ENCODE measurements at places on chromosomes 1 and 21.

GRCh38 chr1:64975740-64976139 is 9.4 kb upstream of the JAK1 start:
- DNase-seq = no peak

DNA sequence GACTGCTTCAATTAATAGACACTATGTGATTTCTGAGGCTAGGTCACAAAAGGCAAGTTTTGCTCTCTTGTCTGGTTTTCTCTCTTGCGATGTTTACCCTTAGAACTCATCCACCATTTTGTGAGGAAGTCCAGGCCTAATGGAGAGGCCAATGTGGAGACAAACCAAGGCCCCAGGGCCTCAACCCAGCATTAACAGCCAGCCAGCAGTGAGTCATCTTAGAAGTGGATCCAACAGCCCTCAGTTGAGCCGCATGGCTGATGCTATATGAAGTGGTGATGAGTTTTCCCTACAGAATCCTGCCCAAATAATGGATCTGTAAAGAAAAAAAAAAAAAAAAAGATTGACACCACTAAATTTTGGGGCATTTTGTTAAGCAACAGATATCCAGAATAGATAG is 95.1 kb downstream of the DNTTIP2 start:
- no peak for DNase-seq

DNA sequence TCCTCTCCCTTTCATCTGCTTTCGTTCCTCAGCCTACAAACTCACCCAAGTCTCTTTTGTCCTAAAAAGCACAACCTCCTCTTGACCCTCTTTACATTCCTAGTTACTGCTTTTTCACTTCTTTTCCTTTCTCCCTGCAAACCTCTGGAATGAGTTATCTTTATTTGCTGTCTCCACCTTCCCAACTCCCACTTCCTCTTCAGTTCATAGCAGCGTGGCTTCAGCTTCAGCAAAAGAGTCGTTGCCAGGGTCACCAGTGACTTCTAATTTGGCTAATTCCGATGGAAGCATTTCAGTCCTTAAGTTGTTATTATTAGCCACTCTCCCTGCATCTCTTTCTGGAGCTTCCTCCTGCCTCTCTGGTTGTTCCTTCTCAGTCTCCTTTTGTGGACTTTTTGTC is 6.2 kb upstream of the TMEM54 start:
- no peak for DNase-seq

DNA sequence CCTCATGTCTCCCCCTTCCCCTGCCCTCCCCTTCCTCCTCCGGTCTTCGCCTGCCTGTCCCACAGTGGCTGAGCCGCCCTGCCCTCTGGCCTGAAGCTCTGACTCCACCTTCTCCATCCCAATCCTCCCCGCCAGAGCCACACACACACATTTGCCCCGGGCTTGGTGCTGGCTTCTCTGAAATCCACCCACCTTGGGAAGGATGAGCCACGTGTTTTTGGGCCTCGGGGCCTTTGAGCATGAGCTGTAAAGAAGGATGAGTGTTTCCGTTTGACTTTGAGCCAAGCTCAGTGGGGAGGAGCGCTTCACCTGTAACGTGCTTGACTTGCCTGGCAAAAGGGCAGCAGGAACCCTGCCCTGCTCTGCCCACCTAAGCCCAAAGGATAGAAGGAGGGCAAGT is 295.1 kb downstream of the SIPA1L2 start:
- DNase-seq = no peak

- no peak for DNase-seq
Observed at GRCh38 chr1:181044449-181044966, 10.7 kb downstream of the MR1 start.

DNA sequence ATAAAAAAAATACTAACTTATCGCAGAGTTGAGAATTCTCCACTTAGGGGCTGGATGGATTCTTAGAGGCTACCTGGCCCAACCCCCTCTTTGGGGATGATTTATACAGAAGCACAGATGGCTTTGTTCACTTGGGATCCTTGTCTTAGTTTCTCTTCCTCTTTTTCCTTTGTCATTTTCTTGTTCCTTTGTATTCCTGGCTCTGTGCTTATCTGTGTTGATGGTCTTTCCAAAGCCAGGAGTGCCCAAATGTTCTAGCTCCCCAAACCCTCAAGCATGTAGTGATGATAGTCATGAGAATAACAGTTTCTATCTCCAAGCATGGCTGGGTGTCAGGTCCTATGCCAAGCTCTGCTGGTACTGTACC is 27.4 kb downstream of the EPHB2 start:
- no peak for DNase-seq

DNA sequence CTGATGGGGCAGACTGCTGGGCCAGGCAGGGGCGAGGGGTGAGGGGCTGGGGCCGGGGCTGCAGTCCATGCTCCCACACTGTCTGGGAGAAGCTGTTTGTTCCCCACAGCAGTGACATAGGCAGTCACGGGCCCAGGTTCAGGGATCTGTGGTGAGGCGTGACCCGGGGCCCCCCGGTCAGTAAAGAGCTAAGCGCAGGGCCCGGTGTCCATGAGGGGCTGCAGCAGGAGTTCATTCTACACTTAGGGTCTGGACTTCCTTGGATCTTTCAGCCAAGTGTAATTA is 4.4 kb downstream of the PEX10 start:
- DNase-seq = no peak

All from B cell (primary cell).